Left hindlimb (tissue), 1 donor: ENCODE measurements at places on chromosomes 4 and X.

GRCh38 chr4:159697322-159698283 lies 594.7 kb downstream of the RAPGEF2 start:
- DNase-seq, result no peak

- DNase-seq, result no peak
These were observed 137.8 kb downstream of the UCHL1 start for GRCh38 chr4:41394481-41394894.

GRCh38 chr4:147704846-147705245 lies 20.9 kb upstream of the PRMT9 start:
- no peak for DNase-seq

DNA sequence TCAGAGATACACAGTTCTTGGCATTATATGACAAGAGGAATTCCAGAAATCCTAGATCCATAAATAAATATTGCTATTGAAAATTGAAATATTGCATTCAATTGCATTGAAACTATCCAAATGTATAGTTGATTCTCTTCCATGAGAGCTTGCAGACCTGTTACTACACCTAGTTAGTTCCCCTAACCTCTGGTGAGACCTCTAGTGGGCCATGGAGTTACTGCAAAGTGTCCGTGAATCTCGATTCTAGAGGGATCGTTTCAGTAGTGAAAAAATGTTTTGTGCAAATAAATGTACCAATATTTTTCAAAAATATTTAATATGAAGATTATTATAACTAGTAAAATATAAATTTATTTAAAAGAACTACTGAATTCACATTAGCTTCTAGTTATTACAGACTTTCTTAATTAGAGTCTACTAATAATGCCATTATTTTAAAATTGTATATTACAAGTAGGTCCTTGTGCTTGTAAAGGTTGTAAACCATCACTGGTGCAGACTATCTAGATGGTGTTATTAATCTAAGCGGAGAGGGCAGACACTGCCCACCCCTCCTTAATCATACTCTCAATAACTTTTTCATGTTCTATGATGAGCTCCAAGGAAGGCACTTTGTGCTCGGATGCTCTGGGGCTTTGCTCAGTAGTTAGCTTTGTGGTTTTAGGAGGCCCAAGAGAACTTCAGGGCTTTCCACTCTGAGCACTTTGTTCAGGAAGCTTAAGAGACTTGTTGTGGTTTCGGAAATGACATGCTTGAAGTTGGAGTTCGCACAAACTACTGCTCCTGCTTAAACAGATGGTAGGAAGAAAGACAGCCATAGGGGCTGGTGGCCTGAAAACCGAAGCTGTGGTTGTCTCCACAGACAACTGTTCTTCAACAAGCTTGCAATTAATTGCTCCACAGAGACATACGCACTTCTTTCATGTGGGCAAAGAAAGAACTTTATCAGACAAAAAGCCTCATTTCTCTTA lies 42.8 kb downstream of the IL21 start:
- DNase-seq, result peak; percentile 38

DNA sequence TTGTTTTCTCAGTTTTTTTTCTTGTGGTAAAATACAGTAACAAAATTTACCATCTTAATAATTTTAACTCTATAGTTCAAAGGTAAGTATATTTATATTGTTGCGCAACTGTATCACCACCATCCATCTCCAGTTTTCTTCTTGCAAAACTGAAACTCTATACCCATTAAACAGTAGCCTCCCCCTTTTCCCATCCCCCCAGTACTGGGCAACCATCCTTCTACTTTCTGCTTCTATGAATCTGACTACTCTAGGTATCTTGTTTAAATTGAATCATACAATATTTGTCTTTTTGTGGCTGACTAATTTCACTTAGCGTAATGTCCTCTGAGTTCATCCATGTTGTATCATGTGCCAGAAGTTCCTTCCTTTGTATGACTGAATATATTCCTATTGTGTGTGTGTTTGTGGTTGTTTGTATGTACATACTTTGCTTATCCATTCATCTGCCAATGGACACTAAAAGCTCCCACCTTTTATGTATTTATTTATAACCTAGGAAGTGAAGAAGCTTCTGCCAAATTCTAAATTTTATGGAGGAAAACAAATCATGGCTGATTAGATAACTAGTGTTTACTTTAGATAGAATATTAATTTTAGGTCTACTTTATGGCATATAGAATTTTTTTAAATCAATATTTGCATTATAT lies 10.0 kb downstream of the ABHD18 start:
- no peak for DNase-seq

- no peak for DNase-seq
These were observed 105.2 kb upstream of the MAB21L2 start for GRCh38 chr4:150476776-150477175.

DNA sequence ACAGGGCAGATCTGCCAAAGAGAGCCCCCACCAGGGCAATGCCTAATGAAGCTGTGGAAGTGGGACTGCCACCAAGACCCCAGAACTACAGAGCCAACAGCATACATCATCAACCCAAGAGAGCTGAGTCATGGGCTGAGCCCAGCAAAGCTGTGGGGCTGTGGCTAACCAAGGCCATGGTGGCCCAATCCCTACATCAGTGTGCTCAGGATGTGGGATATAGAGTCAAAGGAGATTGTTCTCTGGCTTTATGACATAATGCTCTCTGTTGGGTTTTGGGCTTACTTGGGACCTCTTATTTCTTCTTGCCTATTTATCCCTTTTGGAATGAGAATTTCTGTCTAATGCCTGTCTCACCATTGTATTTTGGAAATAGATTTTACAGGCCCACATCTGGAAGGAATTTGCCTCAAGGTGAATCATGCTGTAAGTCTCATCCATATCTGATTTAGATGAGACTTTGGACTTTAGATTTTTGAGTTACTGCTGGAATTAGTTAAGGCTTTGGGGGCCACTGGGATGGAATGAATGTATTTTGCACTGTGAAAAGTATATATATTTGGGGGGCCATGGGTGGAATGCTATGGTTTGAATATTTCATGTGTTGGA lies 5.4 kb upstream of the PRDM5 start:
- DNase-seq, result no peak

GRCh38 chrX:136325377-136325776 lies 24.6 kb downstream of the ADGRG4 start:
- DNase-seq, result no peak

- DNase-seq, result peak; percentile 42
These were observed 7.1 kb downstream of the SLC49A3 start for GRCh38 chr4:681736-682451.

DNA sequence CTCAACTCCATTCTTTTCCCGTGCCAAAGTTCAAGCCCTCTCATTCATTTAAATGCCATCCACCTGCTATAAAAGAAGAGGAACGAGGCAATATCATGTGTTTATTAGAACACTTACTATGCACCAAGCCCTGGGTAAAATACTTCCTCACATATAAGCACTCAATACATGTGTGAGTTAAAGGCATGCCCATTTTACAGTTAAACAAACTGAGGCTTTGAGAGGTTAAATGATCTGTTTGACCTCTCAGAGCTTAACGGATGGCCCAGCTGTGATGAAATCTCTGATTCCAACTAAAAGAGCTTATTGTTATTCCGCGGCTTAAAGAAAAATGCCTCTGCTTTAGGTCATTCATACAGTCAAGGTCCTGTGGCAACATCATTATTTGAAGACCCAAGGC lies 124.3 kb downstream of the HS6ST2 start:
- no peak for DNase-seq

DNA sequence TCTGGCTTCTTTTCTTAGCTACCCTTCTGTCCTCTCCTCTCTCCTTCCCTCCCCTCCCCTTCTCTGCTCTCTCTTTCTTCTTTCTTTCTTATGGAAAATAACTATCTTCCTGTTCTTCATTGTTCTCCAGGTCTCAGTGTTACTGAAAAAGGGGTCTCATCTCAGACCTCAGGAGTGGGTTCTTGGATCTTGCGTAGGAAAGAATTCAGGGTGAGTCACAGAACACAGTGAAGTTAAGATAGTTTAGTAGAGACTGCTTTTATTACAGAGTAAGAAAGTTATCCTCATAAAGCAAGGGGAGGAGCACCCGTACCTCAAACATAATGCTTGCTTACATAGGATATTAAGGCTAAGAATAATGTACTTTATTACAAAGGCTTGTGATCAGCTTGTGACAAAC lies 31.8 kb upstream of the CWH43 start:
- no peak for DNase-seq

GRCh38 chr4:156329779-156330178 lies 376.1 kb upstream of the CTSO start:
- no peak for DNase-seq

DNA sequence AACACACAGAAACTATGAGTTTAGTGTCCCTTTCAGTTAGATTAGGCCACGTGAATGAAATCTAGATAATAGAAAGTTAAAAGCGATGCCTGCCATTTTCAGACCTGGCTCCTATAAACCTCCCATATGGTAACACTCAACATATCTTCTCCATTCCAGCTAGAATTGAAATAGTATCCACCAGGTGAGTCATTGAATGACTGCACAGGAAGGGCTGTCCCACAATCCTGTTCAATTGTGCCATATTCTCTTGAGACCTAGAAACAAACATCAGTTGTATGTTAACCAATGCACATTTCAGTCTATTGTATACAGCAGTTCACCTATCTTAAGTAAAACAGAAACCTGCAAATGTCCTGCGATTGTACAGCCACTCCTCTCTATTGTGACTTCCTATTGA lies 659.3 kb upstream of the SLIT2 start:
- DNase-seq, result no peak

- DNase-seq, result no peak
These were observed 37.4 kb upstream of the SLC10A4 start for GRCh38 chr4:48445704-48446103.

GRCh38 chr4:2790583-2791517 lies 2.0 kb upstream of the SH3BP2 start:
- DNase-seq, result peak; percentile 32

DNA sequence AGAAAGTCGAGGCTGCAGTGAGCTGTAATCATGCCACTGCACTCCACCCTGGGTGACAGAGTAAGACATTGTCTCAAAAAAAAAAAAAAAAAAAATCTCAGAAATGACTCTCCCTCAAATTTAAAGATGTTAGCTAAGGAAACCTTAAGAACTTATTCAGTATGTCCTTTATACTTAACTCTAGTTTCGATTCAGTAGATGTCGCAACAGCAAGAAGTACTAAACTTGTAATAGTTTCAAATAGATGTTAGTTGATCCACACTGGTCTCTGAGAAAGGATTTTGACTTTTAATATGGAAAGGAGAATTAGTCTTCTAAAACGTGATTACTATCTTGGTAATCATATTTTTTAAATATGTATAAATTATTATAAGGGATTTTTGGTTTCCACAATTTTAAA lies 29.6 kb downstream of the NKX3-2 start:
- DNase-seq, result no peak

- no peak for DNase-seq
These were observed 59.3 kb upstream of the MAGED1 start for GRCh38 chrX:51834076-51834475.

DNA sequence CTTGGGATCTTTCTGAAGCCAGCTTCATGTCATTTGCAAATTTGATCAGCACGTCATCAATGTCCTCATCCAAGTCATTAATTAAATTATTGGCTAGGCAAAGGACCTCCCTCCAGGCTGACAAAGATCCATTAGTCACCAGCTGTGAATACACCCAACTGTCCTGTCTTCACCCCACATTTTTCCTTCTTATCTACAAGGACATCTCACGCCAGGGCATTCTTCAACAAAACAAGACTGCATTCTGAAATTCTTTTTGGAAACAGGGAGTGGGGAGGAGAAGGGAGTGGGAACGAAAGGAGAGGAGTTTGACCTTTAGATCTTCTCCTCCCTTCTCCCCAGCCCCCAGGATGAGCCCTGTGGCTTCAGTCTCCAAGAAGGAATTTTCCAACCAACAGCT lies 32.7 kb downstream of the NLGN3 start:
- DNase-seq, result no peak

GRCh38 chr4:81272671-81273070 lies 57.6 kb upstream of the PRKG2 start:
- DNase-seq, result no peak

GRCh38 chrX:120612086-120612485 lies 8.2 kb downstream of the MCTS1 start:
- no peak for DNase-seq

DNA sequence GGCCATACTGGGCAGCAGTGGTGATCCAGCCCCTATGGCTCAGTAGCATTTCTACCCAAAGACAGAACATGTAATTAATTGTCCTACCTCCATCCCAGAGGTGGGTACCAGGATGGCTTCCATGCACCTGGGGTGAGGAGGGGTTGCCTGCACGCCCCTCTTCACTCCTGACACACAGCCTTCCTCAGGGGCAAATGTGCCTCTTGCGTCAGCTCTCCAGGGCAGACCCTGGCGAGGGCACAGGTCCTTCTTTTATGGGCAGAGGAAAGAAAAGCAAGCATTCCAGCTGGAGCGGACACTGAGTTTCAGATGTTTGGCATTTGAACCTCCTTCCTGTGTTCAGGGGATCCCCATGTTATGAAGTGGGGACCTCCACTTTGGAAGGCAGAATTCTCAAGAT lies 95.6 kb downstream of the PHKA2 start:
- no peak for DNase-seq

DNA sequence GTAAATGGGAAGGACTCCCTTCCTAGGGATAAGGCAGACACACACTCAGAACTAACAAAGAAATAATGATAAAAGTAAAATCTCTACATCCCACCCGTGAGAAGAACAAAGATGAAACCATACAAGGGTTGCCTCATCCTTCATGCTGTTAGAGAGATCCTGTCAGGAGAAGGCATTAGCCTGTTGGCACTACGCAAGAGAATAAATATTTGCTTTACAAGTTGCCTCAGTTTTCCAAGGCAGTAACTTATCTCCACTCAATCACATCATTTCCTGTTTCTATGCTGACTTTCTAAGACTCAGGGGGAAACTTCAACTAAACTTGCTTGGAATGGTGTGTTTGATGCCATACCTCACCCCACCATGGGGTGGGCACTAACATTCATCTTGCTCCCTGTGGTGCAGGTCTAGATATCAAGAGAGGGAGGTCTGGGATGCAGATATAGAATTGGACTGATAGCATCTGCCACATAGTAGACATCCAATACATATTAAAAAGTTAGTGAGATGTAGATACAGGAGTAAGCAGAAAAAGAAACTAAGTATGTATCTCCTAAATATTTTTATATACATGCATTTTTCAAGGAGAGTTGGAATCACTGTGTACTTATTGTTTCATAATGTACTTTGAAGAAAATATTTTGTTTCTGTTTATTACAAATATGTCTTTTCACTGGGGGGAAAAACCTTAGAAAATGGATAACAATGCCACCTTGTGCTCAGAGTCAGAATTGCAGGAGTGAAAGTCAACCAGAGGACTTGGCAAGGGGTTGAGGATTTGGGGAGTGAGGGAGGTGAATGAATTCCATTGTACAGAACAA lies 57.2 kb upstream of the BEX4 start:
- no peak for DNase-seq

- DNase-seq, result no peak
These were observed 18.2 kb upstream of the ABLIM2 start for GRCh38 chr4:8176547-8177399.

DNA sequence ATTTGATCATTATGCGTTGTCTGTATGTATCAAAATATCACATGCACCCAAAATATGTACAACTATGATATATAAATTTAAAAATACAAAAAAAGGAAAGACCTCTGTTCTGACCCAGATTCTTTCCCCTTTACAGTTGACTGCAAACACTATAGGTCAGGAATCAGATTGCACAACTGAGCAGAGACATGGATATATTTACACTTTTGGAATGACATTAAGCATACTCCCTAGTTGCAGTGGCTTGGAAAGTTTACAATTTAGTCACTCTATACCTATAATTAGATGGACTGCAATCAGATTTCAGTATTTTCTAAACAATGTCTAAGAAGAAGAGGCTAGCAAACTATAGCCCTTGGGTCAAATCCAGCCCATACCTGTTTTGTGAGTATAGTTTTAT lies 98.5 kb upstream of the INPP4B start:
- DNase-seq, result no peak
